ENCODE measurements at places on chromosomes 12 and 14.

DNA sequence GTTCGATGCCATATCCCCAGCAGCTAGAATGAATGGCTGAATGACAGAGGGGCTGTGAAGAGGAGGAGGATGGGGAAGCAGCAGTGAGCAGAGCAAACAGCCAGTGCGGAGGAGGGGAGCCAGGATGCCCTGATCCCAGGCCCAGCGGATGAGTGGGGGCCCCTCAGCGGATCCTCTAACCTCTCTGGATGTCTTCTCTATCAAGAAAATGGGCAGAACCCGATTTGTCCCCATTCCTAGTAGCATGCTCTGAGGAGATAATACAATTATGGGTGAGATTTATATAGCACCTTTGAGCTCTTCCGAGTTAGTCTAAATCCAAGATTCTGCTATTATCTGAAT lies 30.0 kb upstream of the RPLP0 start:
- no peak for DNase-seq

DNA sequence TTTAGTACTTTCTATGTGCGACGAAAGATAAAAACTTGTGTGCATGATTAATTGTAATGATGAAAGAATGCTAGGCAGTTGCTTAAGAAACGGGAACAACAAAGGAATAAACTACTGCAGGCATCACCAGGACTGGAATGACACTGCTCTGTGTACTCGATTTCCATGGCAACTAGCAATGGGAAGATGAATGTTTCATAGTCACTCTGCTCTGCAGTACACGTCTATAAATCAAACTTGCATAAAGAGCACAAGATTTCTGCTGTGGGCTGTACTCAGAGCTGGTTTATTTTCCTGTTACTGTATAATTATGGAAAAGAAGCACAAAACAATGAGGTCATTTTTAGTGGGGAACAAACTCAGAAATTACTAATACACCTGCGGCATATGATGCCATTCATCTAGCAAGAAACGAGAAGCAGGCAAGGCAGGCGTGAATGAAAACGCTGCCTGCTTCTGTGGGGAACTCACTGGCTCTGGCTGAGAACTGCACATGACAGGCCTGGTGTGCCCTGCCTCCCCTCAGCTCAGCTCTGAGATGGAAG lies 41.8 kb downstream of the EFCAB11 start:
- no peak for DNase-seq

DNA sequence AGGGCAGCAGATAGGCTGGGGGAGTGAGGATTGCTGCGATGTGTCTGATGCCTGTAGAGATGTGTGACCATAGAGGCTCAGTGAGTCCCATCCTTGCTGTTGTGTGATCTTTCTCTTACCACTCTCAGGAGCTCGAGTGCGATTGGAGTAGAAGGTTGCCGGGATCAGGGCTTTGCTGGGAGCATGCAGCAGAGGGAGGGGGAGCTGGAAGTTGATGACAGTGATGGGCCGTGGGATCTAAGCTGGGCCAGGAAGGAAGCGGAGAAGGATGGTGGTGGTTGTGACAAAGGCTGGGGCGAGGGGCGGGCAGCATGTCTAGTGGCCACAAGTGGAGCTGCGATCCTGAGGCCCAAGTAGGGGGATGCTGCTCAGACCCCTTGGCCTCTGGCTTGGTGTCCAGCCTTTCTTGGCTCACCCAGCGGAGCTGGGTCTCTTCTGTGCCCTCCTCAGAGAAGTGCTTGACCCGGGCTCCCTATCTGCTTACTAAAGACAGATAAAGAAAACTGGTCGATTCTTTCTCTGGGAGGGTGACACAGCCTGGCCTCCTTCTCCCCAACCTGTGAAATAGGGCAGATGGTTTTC lies 66.2 kb downstream of the PRMT8 start:
- no peak for DNase-seq

- DNase-seq, result no peak
Observed at GRCh38 chr14:24070285-24071143, 848 bp upstream of the CPNE6 start.

- DNase-seq, result peak; percentile 54
Observed at GRCh38 chr14:35533357-35534207, at the start of gene INSM2. Gene INSM2, plus strand, starts transcription at chr14:35534164. Its CDS starts 89 bp downstream, at chr14:35534253.

Measured in HL-60 (cell line).